ENCODE measurements at places on chromosomes 5 and 9.

GRCh38 chr9:89955144-89955543, 350.3 kb downstream of the GADD45G start:
- no peak for DNase-seq

DNA sequence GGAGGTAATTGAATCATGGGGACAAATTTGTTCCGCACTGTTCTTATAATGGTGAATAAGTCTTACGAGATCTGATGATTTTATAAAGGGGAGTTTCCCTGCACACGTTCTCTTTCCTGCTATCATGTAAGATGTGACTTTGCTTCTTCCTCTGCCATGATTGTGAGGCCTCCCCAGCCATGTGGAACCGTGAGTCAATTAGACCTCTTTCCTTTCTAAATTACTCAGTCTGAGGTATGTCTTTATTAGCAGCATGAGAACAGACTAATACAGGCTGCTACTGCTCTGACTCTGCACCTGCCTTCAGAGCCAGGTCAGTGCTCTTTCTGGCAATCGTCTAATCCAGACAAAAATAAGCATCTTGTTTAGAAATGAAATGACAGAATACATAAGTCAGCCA, 479.2 kb upstream of the TUSC1 start:
- no peak for DNase-seq

DNA sequence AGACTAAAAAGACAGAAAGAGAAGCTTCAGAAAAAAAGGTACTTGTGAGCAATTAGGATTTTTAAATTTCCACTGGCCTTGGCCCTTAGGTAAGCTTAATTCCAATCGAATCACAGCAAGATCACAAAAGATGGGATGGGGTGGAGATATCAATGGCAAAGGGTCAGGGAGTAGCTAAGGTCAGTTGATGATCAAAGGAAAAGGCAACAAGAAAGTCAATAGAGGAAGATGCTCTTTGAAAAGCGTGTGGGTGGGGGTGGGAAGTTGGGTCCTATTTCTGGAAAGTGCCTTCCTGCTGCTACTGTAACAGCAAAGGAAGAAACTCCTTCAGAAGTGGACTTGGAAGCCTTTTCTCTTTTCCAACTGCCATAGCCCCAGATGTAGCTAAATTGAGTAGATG, 7.3 kb downstream of the C1QTNF3 start:
- no peak for DNase-seq

- peak; percentile 14 for DNase-seq
Measured at GRCh38 chr9:35453786-35454185, 36.1 kb upstream of the RUSC2 start.

GRCh38 chr9:108837530-108837929, 18.3 kb downstream of the ACTL7B start:
- no peak for DNase-seq

- DNase-seq: no peak
Measured at GRCh38 chr5:156178117-156178516, 148.8 kb upstream of the SGCD start.

DNA sequence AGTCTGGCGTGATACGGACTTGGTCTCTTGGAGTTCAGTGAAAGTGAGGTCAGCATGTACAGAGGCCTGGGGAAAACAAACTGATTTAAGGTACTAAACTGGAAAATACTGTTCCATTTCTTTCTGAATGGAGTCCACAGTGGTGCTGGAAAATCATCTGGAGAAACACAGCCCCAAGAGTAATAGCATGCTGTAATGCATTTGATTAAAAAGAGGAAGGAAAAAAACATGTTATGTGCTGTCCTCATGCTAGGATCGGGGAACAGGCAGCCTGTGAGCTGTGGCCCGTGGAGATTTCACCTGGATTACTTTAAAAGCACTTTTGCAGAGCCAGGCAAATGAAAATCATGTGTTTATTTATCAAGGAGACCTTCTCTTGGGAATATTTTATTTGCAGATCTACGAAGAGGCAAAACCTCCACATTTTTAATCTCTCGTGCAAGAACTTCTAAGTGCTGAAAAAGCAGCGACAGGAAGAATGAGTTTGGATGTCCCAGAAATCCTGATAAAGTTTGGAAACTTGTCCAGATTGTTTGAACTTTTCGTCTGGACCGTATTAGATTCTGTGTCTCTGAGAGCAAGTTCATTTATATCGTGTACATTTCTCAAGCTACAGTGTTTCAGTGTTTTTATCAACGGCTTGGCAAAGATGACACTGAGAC, 228.8 kb downstream of the GAS1 start:
- DNase-seq: no peak

- DNase-seq: no peak
Measured at GRCh38 chr9:88696501-88696900, 161.5 kb downstream of the NXNL2 start.

DNA sequence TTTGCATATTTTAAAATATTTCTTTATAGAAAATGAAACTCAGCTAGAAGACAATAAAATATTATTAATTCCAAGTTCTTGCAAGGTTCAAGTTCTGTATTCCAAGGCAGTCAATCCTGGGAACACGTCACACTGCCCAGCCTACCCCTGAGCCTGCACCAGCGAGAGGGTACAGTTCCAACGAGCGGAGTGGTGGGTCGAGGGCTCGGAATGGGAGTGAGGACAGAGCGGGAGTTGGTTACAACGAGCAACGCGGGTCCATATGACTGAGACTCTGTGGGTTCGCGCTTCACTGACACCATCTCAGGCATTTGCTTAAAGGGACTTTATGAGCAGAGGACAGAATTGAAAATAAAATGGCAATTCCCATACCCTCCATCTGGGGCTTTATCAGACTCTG, 40.0 kb upstream of the SPTLC1 start:
- DNase-seq: no peak

DNA sequence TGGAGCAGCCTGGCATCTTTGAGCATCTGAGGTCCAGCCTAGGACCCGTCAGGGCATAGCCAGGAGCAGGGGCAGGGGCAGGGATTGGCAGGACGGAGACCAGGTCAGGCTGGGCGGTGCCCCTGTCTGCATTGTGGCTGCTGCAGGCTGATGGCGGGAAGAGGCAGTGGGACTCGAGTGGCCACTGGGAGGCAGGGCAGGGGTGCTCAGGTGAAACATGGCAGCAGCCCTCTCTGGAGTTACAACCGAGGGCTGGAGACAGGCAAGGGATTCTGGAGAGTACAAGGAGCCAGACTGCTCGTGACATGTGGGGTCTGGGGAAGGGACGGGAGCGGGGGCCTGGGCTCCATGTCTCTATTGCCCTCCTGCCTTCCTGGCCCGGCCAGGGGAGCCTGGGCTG, 97.4 kb upstream of the RAPGEF1 start:
- DNase-seq: peak; percentile 8

- DNase-seq: no peak
Measured at GRCh38 chr5:43362725-43363435, 49.3 kb downstream of the CCL28 start.

DNA sequence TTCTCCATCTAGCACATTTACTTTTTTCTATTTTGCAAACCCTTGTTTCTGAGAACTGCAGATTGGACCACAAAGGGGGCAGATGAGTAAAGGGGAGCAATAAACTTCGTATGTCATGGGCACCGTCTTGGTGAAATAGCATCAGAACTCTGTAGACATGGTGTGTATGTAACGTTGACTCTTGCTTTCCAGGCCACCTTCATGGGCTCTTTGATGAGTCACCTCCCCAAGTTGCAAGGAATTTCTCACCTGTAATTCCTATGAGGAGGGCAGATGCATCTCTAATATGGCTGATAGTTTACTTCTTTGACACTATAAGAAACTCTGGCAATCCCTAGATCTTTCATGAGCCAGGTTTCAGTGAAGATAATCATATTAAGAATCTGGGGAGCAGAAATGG, 163.4 kb upstream of the PLPPR1 start:
- no peak for DNase-seq

GRCh38 chr9:70229579-70229978, 29.2 kb upstream of the SMC5 start:
- peak; percentile 69 for DNase-seq

DNA sequence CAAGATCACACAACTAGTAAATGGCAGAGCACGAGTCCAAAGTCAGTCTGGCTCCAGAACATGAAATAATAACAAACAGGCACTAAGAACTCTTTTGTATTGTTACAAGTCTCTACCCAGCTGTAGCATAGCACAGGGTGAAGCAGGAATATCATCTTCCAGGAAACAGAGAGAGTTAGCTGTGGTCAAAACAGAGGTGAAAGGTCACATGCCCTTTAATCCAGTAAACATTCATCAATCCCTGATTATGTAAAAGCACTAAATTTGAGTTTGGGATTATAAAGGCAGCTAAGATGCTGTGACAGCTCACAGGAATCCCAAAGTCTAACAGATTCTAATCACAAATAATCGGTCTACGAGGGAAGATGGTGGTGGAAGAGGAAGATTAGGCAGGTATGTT, 133.0 kb upstream of the ASTN2 start:
- no peak for DNase-seq

DNA sequence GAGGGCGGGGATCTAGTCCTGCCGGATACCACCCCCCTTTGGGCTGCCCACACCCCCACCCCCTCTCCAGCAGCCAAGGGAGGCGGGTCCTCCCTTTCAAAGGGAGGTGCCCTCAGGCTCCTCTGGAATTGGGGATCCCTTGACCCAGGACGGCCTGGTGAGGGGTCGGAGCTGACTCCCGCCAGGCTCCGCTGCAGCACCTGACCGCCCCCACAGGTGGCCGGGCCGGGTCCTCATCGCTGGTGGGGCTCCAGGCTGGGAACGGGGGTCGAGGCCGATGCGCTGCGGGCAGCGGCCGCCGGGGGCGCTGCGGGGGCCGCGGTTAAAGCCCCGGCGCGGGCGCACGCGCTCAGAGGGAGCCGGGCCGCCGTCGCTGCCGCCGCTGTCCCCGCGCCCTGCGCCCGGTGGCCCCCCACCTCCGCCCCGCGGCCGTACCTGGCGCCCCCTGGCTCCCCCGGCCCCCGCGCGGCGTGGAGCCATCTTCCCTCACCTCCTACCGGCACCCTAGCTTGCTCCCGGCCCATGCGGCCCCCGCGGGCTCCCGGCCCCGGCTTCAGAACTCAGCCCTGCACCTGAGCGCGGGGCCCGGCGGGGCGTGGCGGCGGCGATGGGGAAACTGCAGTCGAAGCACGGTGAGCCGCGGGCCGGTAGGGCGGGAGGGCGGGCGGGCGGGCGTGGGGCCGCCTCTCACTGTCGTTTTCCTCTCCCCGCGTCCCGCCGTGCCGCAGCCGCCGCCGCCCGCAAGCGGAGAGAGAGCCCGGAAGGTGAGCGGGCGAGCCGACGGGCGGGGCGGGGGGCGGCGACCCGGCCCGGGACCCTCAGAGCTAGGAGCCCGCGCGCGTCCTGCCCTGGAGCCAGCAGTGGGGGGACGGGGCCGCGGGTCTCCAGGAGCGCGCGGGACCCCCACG, at the start of gene NKD2:
Gene NKD2, plus strand, starts transcription at position 352 of the 908 bp plus-strand sequence. Its CDS starts 256 bp downstream, at position 608.
- peak; percentile 56 for DNase-seq

- DNase-seq: no peak
Measured at GRCh38 chr9:93286252-93287188, 102.6 kb downstream of the WNK2 start.

DNA sequence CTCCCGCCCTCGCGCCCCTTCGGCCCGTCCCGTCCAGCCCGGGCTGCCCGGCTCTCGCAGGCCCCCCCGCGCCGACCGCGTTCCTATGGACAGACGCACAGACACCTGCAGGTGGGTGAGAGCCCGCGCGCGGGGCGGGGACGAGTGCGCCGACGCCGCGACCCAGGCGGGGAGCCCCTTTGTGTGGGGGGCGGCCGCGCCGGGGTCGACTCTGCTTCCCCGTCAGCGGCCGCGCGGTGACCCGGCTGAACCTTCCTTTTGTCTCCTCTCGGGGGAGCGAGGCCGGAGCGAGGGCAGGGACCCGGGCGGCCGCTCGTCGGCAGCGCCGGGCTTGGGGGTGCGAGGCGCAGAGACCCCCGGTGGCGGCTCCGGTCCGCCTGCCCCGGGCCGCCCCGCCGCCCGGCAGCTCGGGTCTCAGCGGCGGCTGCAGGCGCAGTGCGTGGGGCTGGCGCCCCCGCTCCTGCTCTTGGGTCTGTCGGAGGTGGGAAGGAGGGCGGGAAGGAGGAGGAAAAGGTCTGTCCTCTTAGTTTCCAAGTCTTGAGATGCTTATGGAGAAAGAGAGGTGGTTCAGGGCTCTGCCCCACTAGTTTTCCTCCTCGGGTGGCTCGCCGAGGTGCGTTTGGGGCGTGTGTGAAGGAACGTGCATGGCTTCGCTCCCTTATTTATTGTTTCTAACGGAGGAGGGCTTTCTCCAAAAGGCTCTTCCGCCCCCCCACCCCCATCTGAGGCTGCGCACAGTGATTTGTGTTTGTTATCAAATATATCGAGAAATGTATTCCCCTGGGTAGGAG, 576 bp downstream of the KIAA1958 start:
- peak; percentile 76 for DNase-seq

DNA sequence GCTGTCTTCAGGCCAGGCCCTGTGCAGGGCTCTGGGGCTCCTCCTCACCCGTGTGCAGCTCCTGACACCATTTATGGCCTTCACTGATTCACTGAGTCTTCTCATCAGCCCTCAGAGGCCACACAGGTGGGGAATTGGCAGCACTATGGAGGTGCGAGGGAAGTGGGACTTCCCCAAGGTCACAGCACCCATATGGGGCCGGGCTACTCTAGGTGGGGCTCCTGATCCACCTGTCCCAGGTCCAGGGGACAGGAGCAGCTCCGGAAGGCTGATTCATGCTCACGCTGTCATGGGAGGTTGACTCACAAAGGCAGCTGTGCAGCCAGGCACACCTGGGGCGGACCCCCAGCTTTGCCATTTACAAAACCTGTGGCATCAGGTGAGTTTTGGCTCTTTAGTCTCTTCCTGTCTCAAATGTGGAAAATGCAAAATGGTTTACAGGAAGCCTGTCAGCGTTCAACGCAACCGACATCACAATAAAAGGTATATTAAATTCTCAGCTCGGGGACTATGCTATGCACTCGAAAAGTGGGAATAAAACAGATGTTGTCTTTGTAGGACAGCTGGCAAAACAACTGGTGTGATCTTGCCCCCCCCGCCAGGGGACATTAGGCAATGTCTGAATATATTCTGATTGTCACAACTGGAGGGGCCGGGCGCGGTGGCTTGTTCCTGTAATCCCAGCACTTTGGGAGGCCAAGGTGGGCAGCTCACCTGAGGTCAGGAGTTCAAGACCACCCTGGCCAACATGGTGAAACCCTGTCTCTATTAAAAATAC, 15.0 kb downstream of the NAIF1 start:
- no peak for DNase-seq

GRCh38 chr9:76729980-76730737, 34.1 kb upstream of the PCA3 start:
- DNase-seq: no peak

GRCh38 chr5:81359108-81359507, 34.8 kb downstream of the ACOT12 start:
- no peak for DNase-seq

GRCh38 chr5:153212471-153212870, 278.0 kb upstream of the GRIA1 start:
- no peak for DNase-seq

- DNase-seq: no peak
Measured at GRCh38 chr9:37836386-37836785, 35.8 kb downstream of the DCAF10 start.

- DNase-seq: no peak
Measured at GRCh38 chr9:38301376-38302106, 91.0 kb upstream of the ALDH1B1 start.
